ENCODE measurements at places on chromosomes 4 and X.

DNA sequence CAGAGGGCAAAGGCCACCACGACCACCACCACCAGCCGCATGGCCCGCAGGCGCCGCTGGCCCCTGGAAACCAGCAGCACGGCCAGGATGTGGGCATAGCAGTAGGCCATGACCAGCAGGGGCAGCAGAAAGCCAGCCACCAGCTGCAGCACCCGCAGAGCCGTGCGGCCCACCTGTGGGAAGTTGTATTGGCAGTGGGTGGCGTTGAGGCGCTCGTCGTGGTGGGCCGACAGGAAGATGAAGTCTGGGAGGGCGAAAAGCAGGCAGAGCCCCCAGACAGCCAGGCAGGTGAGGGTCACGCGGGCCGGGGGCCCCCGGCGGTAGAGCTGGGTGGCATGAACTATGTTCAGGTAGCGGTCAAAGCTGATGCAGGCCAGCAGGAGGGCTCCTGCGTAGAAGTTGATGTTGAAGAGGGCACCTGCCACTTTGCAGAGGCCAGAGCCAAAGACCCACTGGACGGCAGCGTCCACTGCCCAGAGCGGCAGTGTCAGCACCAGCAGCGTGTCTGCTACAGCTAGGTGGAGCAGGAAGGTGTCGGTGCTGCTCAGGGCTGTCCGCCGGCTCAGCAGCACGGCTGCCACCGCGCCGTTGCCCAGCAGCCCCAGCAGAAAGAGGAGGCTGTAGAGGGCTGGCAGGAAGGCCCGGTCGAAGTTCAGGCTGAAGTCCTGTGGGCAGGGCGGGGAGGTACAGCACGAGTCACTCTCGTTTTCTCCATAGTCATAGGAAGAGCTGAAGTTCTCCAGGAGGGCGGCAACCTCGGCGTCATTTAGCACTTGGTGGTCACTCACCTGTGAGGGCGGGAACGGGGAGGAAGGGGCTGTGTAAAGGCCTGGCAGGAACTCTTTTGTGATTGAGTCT lies 1.4 kb downstream of the CXCR3 start:
- no peak for DNase-seq

DNA sequence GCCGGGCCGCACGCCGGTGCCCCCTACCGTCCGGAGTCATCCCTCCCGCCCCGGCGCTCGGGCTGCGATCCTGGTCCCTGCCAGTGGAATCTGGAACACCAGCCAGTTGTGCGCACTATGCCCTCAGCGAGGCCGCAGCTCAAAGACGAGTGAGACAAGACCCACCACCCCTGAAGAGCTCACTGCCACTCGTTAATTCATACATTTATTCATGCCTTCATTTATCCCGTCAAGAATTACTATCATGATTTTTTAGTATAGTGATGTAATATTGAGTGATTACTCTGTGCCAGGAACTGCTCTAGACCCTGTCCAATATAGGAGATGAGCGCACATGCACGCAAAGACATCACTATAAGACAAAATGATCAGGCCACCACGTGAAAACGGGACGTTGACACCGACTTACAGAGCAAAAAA lies 247 bp upstream of the PPA2 start:
- DNase-seq = no peak

- no peak for DNase-seq
Measured at GRCh38 chr4:149933883-149934282, 118.2 kb upstream of the IQCM start.

- DNase-seq = no peak
Measured at GRCh38 chr4:113976741-113977525, 2.5 kb downstream of the ARSJ start.

DNA sequence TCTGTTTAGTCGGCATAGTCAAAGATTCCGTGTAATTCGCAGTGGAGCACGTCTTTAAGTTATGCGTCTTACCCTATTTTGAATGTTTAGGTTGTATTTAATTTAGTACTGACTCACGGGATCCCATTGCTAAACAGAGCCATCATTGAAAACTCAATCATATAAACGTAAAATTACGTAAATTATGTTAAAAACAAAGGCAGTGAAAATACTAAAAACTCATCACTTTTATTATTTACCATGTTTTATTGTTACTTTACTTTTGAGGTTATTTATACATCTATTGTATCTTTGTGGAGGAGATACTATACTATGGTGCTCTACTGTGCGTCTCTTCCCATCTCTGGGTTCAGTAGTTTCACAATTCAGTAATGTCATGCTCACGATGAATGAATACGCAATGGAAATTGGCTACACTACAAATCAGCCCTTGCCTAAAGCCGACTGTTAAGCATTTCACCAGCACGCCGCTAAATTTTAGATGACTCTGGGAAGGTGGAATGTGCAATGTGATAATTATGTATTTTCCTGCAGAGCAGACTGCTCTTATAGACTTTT lies 944 bp downstream of the FUNDC2 start:
- DNase-seq = no peak

GRCh38 chr4:5460106-5460801 lies 248.1 kb downstream of the EVC2 start:
- DNase-seq = no peak

- no peak for DNase-seq
Measured at GRCh38 chr4:24775032-24775605, 20.3 kb upstream of the SOD3 start.

DNA sequence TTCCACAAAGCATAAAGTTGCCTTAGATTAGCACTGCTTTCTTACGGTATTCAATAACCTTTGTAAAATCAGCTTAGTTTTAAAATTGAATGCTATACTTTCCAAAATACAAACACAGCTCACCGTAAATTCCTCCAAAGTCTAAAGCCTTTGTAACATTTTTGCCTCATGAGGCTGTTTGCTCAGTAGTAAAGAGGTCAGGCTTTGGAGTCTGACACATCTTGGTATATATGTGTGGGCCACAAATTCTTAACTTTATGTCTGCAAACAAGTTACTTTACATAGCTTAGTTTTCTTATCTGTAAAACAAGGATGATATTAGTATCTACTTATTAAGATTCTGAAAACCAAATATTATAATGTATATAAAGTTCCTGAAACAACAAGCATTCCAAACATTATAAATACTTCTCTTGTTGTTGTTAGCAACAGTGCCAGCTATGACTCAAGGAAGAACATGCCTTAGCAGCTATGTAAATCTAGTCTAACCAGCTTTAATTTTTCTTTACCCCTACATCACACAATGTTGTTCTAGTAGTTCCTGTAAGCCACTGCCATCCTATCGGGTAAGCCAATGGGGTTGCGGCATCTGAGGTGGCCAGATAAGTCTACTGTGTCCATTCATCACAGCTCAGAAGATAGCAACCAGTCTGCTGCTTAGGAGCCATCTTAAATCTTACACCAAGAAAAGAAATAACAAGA lies 709.0 kb downstream of the KLHL13 start:
- DNase-seq = no peak

DNA sequence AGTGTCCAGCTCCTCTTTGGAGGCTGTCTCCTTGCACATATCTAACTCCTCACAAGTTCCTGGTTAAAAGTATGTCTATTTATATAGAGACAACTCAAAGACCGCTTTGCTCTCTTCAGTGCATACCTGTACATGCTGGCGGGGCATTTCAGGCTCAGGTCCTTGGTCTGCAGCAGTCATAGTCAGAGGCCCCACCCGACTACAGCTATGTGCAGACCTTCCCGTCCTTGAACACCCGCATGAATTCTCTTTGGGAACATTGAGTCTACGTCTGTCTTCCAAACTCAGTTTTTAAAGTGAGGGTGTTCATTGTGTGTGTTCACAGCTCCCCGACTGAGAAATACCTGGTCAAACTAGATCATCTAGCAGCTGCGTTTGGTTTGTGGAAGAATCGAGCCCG lies 4.2 kb downstream of the BCOR start:
- no peak for DNase-seq

DNA sequence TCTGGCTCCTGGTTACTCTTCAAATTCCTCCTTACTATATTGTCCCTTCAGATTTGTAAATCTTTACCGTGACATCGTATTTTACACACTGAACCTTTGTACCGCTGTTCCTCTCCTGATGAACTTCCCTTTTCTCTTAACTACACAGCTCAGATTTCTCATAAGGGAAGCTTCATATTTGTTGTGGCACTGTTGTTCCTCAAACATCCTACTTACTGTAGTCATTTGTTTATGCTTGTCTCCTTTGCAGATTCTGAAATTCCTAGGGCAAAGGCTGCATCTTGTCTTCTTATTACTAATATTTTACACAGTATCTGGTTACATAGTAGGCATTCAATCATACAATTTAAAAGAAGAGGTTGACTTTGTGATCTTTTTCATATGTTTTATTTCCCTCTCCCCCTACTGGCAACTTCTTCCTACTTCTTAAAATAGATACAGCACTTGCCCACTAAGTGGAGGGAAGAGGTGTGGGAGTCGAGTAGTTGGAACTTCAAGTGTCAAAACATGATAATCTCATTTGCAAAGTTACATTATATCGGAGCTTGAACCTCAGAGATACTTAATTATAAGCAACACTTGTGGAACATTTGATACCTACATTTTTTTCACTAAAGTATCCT lies 50.0 kb downstream of the TET2 start:
- DNase-seq = no peak

GRCh38 chrX:13756381-13756780 lies 21.8 kb downstream of the OFD1 start:
- DNase-seq = no peak

DNA sequence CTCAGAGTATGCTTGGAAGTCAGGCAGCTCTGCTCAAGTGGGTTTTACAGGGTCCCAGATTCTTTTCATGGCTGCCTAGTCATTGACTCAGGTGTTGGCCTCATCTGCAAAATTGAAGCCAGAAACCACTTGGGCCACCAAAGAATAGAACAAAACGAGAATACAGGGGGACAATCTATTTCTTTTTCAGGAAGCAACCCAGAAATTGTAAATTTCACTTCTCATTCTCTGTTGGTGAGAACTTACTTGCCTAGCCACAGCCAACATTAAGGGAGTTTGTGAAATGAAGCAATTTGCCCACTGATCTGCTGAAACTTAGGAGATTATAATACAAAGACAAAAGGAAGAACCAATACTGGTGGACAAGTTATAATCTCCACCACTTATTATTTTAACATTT lies 8.6 kb upstream of the TKTL2 start:
- no peak for DNase-seq

DNA sequence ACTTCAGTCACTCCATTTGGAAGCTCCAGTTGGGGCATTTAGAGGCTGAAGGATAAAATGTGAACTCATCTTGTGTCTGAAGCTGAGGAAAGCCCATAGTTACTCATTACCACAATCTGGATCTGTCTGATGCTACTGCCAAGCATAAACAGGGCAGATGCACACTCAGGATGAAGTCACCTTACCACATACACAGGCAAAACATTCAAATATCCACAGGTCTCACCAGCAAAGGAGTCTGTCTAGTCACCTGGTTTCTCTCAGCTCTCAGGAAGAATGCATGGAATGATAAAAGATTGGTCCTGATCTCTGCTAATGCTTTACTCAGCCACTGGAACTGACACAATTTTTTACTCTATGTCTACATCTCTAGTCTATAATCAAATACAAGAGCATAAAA lies 13.0 kb upstream of the ODAPH start:
- no peak for DNase-seq

DNA sequence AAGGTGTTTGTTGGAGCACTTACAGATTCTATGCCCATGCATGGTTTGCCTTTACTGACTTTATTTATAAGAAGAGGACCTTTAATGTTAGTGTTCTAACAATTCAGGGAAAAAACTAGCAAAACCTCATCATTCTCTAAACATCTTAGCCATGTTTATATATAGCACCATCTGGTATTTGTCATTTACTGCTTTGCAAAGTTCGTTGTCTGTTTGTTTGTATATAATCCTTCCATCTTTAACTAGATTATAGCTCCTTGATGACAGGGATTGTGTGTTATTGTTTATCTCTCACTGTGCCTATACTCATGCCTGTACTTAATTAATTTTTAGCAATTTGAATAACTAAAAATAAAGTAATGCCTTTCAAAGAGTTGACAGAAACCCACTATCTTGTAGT lies 170.6 kb upstream of the PACRGL start:
- DNase-seq = no peak

GRCh38 chrX:140526171-140526570 lies 21.3 kb upstream of the SOX3 start:
- no peak for DNase-seq

- no peak for DNase-seq
Measured at GRCh38 chrX:74911494-74911893, 13.8 kb downstream of the NEXMIF start.

GRCh38 chr4:121484633-121485032 lies 103.8 kb upstream of the QRFPR start:
- DNase-seq = no peak

DNA sequence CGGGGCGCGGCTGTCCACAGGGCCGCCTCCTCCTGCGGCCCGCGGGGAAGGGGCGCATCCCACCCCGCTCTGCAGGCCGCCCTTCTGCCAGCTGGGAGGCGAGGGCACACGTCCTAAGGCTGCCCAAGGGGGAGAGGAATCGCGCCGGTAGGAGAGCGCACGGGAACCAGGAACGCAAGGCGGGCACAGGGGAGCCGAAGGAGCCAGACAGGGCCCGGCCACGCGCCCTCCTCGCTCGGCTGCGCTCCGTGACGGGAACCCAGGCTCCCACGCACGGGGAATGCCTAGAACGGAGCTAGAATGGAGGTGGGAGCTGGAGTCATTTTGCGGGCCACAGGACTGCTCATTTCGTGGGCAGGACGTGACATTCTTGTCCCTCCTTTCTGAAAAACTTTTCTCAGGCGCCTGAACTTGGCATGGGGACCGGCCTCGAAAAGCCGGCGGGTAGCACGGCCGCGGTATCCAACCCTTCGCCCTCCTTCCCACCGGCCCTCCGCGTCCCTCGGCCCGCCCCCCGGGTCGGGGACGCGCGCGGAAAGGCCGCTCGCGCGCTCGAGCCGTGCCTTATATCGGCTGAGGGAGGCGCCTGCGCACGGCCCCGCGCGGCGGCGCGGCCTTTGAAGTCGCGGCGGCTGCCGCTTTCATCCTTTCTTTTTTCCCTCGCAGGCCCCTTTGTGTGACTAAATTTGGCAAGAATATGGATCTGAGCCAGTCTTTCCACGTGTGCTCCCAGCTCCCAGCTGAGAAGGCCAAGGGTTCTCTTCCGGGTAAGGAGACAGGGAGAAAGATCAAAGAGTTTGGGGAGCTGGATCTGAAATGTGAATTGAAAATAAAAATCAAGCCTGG lies 4.2 kb upstream of the LEF1 start:
- no peak for DNase-seq

DNA sequence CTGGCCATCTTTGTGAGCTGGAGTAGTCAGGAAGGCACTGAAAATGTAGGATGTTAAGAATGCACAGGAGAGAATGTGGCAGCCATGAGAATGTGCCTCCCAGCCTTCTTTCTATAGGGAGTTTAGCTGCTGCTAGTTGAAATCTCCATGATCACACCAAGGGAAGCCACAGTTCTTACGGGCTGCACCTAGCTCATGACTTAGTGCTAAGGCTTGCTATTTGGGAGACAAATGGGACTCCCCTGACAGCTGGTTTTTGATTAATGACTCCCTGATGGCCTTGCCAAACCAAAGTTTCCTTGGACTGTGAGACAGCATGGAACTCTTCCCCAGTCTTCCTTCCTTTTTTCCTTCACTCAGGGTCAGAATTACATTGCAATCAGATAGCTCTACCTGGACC lies 9.2 kb downstream of the CTSO start:
- no peak for DNase-seq

Data from stimulated activated CD8-positive, alpha-beta memory T cell treated with anti-CD3 and anti-CD28 coated beads, Interleukin-2, amount 100 ng/mL, for 1 hour (primary cell).